ENCODE measurements at places on chromosomes 4 and X.

DNA sequence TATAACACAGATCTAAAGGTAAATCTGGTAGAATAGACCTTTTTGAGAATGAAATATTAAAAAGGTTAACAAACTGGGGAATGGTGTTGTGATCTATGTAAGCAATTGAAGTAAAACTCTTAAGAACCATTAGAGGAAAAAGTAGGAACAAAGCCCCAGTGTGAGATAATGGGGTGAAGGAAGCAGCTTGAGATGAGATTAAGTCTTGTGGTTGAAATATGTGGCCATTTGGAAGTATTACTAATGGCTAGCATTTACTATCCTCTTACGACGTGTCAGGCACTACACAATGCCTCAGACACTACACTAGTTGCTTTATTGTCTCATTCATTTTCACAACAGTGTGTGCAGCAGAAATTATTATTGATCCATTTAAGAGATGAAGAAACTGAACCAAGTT lies 25.9 kb upstream of the NDNF start:
- no peak for DNase-seq

GRCh38 chrX:68684919-68685304 lies 37.4 kb downstream of the STARD8 start:
- no peak for DNase-seq

DNA sequence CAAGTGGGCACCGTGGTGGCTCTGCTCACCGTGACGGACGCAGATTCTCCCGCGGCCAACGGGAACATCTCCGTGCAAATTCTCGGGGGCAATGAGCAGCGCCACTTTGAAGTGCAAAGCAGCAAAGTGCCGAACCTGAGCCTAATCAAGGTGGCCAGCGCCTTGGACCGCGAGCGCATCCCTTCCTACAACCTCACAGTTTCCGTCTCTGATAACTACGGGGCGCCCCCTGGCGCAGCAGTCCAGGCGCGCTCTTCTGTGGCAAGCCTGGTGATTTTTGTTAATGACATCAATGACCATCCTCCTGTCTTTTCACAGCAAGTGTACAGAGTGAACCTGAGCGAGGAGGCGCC lies 2.7 kb downstream of the FAT4 start:
- DNase-seq: peak; percentile 91

GRCh38 chrX:154369449-154370299 lies 4.8 kb downstream of the FLNA start:
- DNase-seq: peak; percentile 43

GRCh38 chr4:124708517-124709300 lies 3.8 kb downstream of the ANKRD50 start:
- no peak for DNase-seq

GRCh38 chrX:106802388-106803275 lies at the start of gene TBC1D8B:
Gene TBC1D8B, plus strand, starts transcription at chrX:106802673. Its CDS starts 181 bp downstream, at chrX:106802854.
- peak; percentile 80 for DNase-seq

DNA sequence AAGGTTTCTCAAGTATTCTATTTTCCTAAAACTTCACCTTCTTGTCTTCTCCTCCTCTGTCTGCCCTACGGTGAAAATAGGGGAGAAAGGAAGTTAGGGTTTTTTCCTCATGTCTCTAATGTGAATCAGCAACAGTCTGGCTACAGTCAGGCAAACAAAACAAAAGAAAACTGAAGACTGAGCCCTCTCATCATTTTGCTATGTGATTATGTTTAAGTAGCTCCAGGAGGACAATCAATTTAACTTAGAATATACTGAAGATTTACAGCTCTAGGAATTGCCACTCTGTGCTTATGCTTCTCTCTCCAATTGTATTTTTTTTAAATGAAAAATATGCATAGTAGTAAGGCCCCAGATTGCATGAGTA lies 316.2 kb downstream of the GPAT3 start:
- no peak for DNase-seq

DNA sequence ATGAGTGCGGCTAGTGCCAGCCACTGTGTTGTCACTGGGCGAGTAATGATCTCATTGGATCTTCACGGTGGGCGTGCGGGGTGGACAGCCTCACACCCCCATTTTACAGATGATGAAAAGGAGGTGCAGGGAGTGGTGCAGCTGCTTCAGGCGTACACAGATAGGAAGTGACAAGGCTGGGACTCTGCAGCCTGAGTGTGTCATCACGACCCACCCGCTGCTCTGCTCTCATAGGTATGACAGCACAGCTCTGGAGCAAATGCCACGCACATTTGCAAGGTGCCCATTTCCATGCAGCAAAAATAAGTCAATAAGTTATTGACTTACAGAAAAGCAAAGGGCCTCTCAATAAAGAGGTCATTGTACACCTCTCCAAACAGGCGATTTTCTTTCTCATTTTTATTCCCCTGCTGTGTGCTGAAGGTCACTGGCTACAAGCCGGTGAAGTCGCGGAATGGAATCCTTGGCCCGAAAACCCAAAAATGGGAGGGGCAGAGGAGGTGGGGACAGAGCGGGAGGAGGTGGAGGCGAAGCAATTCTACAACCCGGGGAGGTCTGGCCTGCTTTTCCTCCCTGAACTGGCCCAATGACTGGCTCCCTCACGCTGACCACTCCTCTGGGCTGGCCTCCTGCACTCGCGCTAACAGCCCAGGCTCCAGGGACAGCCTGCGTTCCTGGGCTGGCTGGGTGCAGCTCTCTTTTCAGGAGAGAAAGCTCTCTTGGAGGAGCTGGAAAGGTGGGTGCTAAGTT lies at the start of gene SOD3:
Gene SOD3, plus strand, starts transcription at position 658 of the 750 bp plus-strand sequence. CDS start 3,949 bp downstream, outside the sequence.
- DNase-seq: peak; percentile 78

DNA sequence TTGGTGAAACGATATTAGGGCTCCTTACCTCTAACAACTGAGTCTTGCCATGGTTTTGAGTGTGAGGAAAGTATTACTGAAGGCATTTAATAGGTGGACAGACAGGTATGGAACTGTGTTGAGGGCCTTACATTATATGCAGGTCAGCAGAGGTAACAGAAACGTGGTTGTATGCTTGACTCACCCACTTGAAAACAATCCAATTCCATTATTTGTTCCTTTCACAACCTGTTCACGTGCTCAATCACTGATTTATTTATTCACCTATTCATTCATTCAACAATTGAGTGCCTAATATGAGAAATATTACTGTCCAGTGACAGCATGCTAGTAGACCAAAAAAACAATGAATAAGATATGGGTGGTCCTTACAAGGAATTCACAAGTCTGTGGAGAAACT lies 33.3 kb upstream of the PPARGC1A start:
- DNase-seq: no peak

GRCh38 chr4:2570551-2571222 lies 34.2 kb downstream of the FAM193A start:
- DNase-seq: no peak

GRCh38 chr4:83010522-83011318 lies at the start of gene LIN54:
Gene LIN54, minus strand, starts transcription at chr4:83010823. Its CDS starts 25,979 bp downstream, at chr4:82984844.
- DNase-seq: peak; percentile 86

DNA sequence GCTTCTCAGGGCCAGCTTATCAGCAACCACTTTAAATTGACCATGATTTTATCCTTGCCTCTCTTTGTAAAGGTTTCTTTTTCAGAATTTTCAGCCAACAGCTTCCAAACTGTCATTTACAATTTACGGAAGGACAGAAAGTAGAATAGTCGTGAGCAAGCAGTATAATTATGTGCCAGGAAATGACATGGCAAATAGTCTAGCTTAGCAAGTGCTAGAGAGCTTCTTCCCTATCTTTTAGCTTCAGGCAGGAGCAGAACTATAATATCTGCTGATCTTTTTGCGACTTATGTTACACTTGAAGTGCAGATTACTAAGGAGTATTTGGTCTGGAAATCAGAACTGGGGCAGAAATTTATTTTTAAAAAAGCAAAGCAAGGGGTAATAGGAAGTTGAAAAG lies 123.0 kb upstream of the AP1S2 start:
- DNase-seq: no peak

DNA sequence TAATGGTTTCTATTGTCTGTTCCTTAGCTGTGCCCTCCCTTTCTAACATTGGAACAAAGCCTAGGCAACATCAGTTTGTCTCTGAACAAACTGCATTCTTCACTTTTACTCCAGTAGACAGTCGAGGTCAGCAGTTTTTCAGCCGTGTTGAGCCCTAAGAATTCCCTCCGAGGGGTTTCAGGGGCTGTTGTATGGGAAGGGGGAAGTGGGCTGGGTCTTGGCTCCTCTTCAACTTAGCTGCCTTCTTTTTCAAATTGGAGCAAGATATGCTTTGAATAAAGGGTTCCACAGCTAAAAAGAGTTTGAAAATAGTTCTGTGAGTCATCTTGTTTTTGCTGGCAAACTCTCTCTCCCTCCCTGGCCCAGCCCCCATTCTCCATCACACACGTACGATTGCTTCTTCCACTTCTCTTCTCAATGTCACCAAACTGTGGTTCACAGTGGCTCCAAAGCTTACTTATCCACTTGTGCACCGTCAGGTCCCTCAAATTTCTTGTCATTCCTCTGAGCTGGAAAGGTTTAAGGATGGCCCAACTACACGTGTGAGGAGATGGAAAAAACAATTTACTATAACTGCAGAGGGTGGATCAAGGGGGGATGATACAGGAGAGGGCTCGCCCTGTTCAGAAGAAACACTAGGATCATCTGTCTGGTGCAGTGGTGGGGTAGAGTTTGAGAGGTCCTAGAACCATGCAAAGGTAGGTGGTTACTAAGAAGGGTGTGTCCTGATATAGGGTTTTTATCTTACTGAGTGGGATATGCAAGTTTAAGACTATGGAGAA lies 9.2 kb upstream of the MAML3 start:
- no peak for DNase-seq

GRCh38 chrX:138018145-138018799 lies 452.3 kb downstream of the ZIC3 start:
- DNase-seq: no peak

GRCh38 chr4:7462509-7462971 lies 27.8 kb upstream of the PSAPL1 start:
- peak; percentile 57 for DNase-seq

- DNase-seq: no peak
These were observed 1226.2 kb upstream of the TENM3 start for GRCh38 chr4:181017038-181017437.

DNA sequence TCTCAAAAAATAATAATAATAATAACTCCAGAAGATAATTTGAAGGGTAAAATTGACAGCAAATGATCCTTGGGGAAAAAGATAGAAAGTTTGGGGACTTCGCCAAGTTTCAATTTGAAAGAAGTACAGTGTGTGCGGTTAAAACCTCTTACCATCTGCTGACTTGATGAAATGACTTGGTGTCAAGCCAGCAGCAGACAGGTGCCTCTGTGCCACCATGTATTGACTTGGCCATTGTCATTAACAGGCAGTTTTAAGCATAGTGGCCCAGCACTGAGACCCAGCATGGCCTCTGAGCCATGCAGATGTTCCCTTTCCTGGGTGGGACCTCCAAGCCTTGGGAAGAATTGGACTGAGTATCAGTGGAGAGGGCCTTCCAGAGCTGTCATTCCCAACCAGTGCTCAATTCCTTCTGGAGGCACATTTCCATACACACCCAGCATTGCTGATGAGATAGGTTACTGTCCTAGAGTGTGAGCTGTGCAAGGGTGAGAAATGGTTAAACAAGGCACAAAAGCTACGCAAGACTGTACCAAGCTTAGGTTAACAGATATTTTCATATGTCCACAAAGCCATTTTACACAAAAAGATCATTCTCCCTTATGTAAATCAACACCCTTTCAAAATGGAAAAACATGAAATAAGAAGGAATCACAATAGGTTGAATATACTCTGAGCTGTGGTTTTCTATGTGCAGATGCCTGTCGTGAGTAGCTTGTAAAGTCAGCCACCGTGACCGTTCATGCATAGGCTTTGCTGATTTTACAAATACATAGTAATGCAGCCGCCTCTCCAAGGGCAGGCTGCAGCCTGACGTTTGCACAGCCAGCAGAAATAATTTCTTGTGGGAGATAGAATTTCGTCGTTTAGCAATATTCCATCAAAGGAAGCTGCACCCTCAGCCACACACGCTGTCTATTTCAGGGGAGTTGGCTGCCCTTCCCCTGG lies 59.4 kb upstream of the FBXW7 start:
- DNase-seq: no peak

DNA sequence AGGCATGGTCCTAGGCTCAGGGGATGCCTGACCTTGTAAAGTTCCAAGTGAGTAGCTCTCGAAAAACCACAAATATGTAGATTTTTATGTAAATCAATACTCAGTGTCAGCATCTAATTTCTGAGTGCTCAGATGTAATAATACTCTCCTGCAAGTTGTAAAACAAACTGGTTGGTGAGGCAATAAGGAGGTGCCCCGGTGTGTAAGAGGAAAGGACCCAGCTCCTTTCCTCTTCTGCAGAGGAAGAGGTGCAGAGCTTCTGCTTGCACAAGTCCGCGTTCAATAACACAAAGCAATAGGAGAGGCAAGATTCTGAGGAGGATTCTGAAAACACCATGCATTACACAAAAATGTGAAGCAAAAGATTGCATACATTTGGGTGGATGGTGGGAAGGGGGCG lies 43.6 kb upstream of the ENPP6 start:
- DNase-seq: no peak

GRCh38 chrX:16785247-16786138 lies 773 bp upstream of the TXLNG start:
- peak; percentile 9 for DNase-seq

DNA sequence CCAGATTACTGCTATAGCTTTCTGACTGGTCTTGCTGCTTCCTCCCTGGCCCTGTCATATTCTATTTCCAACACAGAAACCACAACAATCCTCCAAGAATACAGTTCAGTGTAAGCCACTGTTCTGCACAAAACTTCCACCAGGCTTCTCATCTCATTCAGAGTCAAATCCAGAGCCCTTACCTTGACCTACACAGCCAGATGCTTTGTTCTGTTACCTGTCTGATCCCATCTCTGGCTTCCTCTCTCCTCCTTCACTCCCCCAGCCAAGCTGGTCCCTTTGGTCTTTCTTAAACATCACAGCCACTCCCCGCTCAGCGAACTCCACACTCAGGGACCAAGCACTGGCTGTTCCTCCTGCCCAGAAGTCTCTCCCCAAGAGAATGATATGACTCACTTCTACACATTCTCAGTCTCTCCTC lies 84.8 kb upstream of the BMP2K start:
- DNase-seq: no peak

GRCh38 chr4:147219145-147219544 lies 261.8 kb upstream of the EDNRA start:
- DNase-seq: no peak

DNA sequence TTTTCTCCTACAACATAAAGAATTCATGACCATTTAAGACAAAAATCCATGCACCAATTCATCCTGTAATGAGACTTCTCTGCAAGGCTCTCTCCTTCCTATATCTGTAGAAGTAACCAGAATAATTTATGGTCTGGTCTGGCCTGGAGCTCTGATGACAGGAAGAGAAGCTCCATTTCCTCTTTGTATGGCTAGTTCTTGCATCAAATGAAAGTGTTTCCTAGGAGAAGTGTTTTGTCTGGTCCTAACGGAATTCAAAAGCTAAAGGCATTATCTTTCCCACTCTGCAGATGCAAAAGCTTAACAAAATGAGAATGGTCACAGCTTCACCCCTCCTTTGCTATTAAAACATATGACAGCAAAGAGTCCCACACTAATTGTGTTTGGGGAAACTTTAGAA lies 55.1 kb downstream of the SPATA18 start:
- DNase-seq: no peak

All from retina (tissue), 1 donor.